ENCODE measurements at places on chromosomes 7 and 10.

GRCh38 chr10:7152982-7153381 lies 257.9 kb downstream of the SFMBT2 start:
- no peak for DNase-seq

- no peak for DNase-seq
Observed at GRCh38 chr7:106818736-106819135, 46.3 kb upstream of the PIK3CG start.

GRCh38 chr7:47783456-47784223 lies 164.6 kb downstream of the PKD1L1 start:
- no peak for DNase-seq

GRCh38 chr7:44498230-44498954 lies 7.9 kb upstream of the NUDCD3 start:
- DNase-seq: no peak

GRCh38 chr7:42097752-42098151 lies 139.3 kb downstream of the GLI3 start:
- no peak for DNase-seq

DNA sequence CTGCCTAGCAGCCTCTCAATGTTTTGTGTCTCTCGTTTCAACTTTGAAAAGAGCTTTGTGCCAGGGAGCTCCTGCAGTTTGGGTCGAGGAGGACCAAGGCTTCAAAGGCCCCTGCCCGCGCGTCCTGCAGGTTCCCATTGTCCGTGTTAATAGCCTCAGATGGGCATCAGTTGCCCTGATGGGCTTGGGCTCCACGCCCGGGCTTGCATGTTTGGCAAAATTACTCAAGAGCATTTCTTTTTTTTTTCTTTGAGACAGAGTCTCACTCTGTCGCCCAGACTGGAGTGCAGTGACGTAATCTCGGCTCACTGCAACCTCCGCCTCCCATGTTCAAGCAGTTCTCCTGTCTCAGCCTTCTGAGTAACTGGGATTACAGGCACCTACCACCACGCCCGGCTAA lies 636.6 kb downstream of the SDK1 start:
- DNase-seq: no peak

- DNase-seq: no peak
Observed at GRCh38 chr10:110629680-110630191, 14.4 kb upstream of the RBM20 start.

DNA sequence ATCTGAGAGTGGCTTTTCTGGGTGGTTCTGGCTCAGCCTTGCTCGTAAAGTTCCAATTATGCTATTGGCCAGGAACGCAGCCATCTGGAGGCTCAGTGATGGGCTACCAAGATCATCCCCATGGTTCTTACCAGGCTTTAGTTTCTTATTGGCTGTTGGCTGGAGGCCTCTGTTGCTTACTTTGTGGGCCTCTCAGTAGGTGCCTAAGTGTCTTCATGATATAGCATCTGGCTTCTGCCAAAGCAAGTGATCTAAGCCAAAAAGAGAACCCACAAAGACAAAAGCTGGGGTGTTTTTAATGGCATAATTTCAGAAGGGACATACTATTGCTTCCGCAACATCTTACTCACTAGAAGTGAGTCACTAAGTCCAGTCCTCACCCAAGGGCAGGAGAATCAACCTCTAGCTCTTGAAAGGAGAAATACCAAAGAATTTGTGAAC lies 132.0 kb upstream of the MDFIC start:
- no peak for DNase-seq

GRCh38 chr10:131571865-131572264 lies 260.3 kb upstream of the TCERG1L start:
- DNase-seq: no peak

GRCh38 chr10:79185796-79186374 lies 117.1 kb downstream of the ZMIZ1 start:
- DNase-seq: no peak

GRCh38 chr7:20270867-20271266 lies 53.7 kb upstream of the MACC1 start:
- no peak for DNase-seq

- no peak for DNase-seq
Observed at GRCh38 chr10:3225561-3225960, 53.0 kb upstream of the PITRM1 start.

DNA sequence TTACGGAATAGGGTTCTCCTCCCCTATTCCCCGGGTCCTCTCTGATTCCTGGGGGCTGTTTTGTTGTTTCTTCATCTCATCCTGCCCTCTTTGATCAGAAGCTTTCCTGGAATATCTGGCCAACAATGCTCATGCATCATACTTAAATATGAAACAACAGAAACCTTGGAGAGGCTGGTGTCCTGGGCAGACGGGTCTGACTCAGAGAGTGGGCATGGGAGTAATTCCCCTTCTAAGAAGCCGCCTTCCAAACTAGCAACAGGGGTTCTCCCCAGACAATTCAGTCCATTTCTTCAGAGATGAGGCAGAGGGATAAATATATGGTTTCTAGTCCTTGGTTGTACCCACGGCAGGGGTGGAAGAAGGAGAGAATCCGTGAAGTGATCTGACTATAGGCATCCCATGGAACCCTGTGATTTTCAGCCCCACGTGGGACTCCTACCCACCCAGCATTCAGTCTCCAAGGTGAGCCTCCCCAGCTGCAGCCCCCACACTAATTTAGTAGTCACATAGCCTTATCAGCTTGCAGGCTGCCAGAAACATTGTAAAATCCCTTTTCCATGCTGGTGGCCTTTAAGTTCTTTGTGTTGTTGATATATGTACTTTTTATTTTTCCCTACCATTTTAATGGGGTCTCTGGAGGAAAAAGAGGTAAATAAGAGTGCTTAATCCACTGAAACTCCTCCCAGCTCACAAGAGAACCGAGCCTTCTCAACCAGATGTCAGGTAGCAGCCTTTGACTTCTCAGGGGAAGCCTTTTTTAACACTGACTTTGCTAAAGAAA lies 119.2 kb downstream of the SFMBT2 start:
- DNase-seq: no peak

DNA sequence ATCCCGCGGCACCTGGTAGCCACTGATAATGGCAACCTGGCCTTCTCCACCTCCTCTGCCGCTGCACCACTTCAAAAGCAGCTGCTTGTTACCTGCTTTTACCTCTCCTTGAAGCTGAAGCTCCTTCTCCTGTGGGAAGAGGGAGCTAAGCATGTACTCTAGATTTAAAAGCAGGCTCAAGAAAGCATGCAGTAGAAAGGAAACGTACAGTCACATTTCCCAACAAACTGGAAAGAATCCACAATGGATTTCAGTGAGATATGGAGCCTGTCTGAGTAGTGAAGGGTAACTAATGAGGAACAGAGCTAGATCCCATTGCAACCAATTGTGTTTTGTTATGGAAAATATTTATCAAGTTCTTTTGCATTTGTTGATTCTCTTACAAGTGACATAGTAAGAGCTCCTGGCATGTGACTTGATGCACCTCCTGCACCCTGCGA lies 457.4 kb upstream of the GALNT17 start:
- DNase-seq: no peak

- DNase-seq: no peak
Observed at GRCh38 chr10:125857185-125857760, 23.8 kb downstream of the DHX32 start.

GRCh38 chr7:70552141-70552540 lies 579.8 kb upstream of the GALNT17 start:
- DNase-seq: no peak

DNA sequence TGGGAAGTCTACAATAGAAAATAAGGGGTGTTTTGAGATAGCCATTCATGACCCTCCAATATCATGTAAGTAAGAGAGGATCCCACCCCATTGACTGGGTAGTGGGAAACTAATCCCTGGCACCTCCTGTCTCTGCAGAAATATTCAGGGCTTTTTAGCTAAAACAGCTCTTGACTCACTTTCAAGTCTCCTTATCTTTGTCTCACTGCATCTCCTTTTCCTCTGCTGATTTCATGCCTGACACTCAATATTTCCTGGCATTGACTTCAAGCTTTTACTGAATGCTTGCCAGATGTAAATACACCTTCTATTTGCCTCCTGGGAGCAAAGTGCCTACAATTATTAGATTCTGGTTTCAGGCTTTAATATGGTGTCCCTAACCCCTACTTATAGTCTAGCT lies 57.1 kb downstream of the CHRM2 start:
- DNase-seq: no peak

GRCh38 chr10:33336582-33337325 lies 2.3 kb upstream of the NRP1 start:
- no peak for DNase-seq

DNA sequence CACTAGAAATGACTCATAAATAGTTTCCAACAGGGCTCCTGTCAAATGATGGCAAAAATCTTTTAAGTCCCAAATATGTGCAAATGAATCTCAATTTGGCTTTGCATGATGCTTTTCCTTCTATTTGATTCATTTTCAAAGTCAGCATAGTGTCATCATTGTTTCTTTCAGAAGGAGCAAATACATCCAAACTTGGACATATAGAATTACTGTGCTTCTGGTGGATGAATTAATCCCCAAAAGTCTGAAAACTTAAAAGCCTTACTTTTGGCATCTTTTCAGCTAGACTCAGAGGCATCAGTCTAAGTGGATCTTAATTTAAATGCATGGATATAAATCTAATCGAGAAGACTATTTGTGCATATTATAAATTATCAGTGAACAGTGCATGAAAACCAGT lies 578.1 kb upstream of the FZD8 start:
- DNase-seq: no peak

GRCh38 chr7:120735791-120736190 lies 122.2 kb downstream of the TSPAN12 start:
- no peak for DNase-seq

DNA sequence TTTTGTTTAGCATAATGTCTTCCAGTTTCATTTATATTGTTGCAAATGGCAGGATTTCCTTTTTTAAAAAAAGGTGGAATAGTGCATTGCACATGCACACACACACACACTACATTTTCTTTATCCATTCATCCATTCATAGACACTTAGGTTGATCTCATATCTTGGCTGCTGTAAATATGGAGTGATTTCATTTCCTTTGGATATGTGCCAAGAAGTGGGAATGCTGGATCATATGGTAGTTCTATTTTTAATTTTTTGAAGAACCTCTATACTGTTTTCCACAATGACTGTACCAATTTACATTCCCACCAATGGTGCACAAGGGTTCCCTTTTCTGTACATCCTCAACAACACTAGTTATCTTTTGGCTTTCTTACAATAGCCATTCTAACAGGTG lies 68.9 kb downstream of the EBLN1 start:
- no peak for DNase-seq

All from CD4-positive, alpha-beta T cell treated with Interleukin-4 for 4 hours (primary cell).